ENCODE measurements at places on chromosomes 4 and X.

DNA sequence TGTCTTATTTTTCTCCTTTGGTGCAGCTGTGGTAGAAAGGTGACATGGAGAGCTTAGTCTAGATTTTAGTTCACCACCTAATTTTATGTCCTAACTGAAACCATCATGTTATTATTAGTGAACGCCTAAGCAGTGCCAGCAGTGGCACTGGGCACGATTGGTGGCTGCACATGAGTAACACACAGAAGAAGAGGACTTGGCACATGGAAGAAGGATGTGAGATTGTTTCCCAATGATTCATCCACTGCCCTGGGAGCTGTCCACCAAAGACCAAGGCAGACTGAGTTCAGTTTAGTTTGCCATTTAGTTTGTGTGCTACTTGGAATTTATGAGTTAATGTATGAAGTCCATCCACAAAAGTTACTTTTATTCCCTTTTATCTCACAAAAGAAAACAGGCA, 68.1 kb upstream of the NAP1L5 start:
- DNase-seq, result no peak

- DNase-seq, result no peak
These were observed 49.5 kb downstream of the PPP2R2C start for GRCh38 chr4:6422866-6423265.

- no peak for DNase-seq
These were observed 17.6 kb upstream of the GABRA4 start for GRCh38 chr4:47010912-47011446.

DNA sequence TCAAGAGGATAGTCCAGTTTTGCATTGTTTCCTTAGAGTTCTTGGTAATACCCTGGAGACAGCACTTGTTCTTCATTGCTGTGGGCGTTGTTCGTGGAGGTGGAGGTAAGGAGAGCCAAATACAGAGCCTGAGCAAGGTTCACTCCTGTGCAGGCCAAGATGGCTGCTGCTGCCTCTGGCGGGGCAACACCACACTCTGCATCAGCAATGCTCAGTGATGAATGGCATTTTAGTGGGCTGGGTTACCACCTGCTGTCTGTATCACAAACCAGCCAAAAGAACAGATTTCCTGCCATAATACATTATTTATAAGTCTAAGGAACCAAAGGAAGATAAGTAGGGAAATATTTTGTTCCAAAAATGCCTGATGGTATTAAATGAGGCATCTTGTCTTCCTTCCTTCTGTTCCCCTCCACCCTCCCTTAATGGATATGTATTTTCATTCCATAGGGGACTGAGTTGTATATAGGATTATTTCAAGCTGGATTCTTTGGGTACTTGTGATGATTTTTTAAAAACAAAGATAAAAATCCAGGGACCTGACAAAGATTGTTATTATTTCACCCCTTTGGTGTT, 61.6 kb upstream of the LIMCH1 start:
- no peak for DNase-seq

- no peak for DNase-seq
These were observed 160.5 kb upstream of the AGTR2 start for GRCh38 chrX:116009861-116010710.

- no peak for DNase-seq
These were observed 215.5 kb downstream of the APBB2 start for GRCh38 chr4:40998675-40999358.
